ENCODE measurements at places on chromosomes 12 and 14.
A peak's percentile ranks its signal among the peaks of the same experiment; 100 is the strongest.

DNA sequence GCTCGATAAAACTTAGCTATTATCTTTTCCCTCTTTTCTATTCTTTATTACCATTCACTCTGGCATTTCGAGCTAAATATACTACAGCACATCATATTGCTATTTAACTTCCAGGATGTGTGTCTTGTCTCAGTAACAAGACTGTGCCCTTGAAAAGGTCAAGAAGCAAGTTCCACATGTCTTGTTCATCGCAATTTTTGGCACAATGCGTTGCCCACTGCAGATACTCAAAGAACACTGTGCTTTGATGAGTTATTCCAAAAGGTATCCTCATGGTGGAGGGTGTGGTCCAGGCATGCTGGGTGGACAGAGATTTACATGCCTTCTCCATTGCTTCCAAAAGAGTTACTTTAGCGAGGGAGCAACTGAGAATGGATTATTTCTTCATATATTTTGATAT, 6.6 kb downstream of the E2F7 start:
- DNase-seq, result peak; percentile 16

DNA sequence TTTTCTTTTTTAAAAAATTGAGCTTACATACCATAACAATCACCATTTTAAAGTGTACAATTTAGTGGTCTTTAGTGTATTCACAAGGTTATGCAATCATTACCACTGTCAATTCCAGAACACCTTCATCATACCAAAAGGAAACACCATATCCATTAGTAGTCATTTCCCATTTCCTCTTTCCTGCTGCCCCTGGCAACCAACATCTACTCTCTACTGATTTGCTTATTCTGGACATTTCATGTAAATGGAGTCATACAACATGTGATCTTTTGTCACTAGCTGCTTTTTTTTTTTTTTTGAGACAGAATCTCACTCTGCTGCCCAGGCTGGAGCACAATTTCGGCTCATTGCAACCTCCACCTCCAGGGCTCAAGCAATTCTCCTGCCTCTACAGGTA, 66.8 kb upstream of the CFL2 start:
- DNase-seq, result peak; percentile 86

GRCh38 chr12:124049451-124050094, 76.6 kb downstream of the ZNF664 start:
- peak; percentile 65 for DNase-seq

- DNase-seq, result no peak
Measured at GRCh38 chr14:69528930-69529329, 44.4 kb downstream of the PLEKHD1 start.

DNA sequence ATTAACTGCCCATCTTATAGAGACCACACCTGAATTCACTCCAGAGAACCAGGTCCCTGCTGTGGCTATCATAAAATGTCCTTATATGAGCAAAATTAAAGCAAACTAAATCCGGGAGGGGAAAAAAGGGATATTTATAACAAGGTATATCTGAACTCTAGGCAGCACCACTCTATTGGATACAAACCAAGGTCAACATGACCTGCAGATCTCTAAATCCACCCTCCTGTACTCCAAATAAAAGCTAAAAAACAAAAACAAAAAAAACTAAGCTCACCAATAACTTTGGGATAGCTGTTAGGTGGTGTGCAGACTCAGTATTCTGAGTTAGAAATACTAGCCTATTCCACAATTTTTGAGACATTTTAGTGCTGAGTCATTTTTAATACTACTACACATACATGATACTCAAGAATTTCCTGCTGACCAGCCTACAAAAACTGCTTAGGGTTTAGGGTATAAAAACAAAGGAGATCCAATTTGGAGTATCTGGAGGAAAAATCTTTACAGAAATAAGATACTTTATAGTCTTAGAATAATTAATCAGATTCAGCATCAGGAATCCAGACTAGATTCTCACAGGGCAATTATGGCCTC, 46.6 kb upstream of the LTBP2 start:
- DNase-seq, result peak; percentile 67

DNA sequence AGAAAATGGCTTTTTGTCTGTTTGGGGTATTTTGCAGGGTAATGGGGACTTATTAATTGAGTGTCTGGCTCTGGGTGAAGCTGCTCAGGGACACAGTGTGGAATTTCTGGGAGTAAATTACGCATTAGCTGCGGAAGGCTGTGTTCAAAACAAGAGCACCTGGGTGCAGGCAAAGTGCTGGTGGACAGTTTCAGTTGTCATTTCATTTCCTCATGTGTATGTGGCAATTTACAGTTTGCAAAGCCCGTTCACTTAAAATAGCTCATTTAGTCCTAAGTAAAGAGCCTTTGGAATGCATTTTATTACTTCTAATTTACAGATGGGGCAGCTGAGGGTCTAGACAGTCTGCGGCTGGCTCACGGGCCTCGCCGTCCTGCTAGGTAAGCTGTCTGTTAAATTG, 546.8 kb downstream of the BCL11B start:
- DNase-seq, result no peak

DNA sequence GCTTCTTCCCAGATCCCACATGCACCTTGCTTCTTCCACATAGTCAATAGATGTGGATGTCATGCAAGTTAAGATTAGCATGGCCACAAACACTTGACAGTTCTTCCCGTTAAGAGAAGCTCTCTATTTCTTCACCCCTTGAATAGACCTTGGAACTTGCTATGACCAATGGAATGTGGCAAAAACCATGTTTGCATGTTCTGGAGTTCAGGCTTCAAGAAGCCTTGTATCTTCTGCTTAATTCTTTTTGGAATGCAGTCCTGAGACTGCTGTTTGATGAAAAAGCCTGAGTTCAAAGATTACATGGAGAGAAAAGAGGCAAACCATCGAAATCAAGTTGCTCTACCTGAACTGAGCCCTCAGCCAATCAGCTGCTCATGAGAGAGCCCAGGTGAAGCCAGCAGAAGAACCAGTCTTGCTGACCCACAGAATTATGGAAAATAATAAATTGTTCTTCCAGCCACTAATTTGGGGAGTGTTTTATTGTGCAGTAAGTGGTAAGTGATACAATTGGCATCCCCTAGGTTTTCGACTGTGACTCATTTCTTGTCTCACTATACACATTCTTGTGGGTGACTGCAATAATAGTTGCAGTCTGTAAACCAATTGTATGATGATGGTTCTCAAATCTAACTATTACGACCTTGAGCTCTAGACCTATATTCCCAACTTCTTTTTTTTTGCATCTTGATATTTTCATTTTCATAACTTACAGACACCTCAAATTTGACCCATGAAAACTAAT, 12.6 kb downstream of the RASSF9 start:
- peak; percentile 36 for DNase-seq

GRCh38 chr12:101501410-101501995, 26.4 kb downstream of the SPIC start:
- peak; percentile 16 for DNase-seq

DNA sequence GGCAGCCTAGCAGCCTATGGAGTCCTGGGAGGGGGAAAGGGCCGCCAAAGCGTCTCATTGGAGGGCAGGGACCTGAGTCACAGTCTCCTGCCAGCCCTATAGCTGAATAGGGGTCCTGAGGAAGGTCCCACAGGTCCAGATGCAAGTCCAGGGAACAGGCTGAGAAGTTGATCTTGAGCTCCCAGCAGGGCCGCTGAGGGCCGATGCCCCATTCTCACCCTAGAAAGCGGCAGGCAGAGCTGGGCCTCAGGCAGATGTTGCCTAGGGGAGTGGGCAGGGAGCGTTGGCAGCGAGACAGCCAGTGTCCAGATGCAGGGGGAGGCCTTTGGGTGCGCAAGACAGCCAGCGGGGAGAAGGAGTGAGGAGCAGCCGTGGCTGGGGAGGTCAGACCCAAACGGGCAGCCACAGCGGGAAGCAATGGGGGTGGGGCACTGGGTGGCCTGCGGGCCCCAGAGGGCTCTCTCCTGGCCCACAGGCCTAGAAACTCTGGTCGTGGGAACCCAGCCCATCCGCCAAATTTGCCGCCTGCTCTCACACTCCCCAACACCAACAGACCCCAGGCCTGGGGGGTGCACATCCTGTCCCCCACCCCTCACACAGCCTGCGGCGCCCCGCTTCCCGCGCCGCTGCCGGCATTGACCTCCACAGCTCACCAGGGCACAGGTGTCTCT, 1.1 kb downstream of the HDAC7 start:
- peak; percentile 21 for DNase-seq

GRCh38 chr14:98304574-98304973, 967.4 kb downstream of the BCL11B start:
- DNase-seq, result no peak

DNA sequence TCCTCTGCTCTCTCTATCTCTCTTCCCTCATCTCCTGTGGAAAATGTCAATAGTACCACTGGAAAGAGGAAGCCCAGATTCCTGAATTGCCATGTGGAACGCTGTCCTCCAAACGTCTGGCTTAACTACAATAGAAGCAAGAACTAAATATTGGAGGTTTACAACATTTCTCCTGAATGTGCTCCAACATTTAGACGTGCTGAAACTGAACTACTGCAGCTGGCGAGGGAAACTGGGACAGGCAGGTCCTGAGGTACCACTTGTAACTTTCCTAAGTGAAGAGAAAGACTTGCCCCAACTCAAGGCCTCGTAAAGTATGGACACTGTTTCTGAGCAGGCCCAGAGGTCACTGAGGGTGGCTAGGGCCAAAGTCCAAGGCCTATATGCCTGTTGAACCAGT, 187.7 kb downstream of the NTF3 start:
- DNase-seq, result no peak

DNA sequence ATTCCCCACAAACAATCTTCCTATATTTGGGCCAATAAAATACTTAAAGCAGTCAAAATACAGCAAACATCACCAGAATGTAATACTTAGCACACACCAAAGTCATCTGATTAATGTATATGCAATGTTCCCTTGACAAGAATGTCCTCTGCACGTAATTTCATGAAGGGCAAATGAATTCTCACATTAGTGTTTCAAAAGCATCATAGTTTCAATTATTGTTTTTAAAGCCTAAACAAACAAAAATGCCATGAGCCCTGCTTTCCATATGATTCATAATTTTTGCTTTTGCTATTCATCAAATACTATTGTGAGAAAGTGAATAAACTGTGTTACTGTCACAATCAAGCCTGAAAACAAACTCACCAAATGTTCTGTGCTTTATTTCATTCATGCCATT, 156.0 kb downstream of the EPS8 start:
- no peak for DNase-seq

GRCh38 chr12:45930369-45930768, 60.0 kb downstream of the SCAF11 start:
- DNase-seq, result no peak

DNA sequence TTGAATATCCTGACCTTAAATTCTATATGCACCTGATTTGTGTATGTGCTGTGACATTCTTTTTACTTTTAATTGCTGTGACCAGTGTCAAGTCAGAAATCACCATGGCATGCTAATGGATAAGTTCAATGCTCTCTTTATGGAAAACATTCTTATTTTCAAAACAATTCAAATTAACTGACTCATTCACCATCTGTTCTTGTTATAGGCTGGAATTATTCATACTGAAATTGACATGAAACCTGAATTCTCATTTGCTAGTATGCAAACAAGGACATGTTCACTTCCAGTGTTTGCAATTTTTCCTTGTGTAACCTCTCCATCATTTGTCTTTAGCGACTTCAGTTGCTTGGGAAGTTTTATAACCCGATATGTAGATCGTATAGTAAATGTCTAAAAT, at the start of gene TAS2R30:
Gene TAS2R30, minus strand, starts transcription at position 340 of the 400 bp plus-strand sequence. CDS start 400 bp downstream, outside the sequence.
- no peak for DNase-seq

DNA sequence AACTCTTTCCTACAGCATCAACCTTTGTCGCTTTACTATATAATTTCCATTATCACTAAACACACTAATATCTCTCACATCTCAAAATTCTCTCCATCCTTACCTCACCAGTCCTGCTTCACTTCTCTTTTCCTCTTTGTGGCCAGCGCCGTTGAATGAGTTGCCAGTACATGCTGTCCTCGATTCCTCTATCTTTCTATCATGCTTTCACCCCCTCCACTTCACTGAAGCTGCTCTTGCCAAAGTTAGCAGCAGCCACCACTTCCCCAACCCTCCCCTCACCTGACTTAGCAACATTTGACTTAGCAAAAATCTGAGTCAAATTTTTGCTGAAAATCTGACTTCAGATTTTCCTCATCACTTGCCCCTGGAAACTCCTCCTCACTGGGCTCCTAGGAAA, 210.4 kb downstream of the ANO6 start:
- DNase-seq, result no peak

- no peak for DNase-seq
Measured at GRCh38 chr12:53804429-53804828, 52.6 kb upstream of the CISTR start.

GRCh38 chr12:67357376-67358125, 88.4 kb downstream of the CAND1 start:
- DNase-seq, result no peak

DNA sequence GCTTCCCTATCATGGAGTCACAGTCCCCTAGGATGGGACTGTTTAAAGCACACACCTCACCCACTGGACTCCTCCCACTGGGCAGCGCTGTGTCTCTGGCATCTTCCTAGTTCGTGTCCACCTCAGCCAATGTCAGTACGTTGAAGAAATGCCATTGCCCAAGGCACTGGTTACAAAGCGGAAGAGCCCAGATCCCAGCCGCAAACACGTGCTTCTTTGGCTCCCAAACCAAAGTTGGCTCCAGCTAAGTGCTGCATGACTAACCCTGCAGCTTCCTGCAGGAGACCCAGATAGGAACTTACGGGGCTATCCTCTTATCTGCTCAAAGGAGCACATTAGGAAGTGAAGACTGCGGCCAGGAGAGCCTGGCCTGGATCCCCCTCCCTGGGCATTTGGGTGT, 9.3 kb downstream of the SYNE3 start:
- peak; percentile 97 for DNase-seq

- no peak for DNase-seq
Measured at GRCh38 chr12:116662612-116663144, 75.2 kb downstream of the SPRING1 start.
